ENCODE measurements at places on chromosomes 1 and 21.

DNA sequence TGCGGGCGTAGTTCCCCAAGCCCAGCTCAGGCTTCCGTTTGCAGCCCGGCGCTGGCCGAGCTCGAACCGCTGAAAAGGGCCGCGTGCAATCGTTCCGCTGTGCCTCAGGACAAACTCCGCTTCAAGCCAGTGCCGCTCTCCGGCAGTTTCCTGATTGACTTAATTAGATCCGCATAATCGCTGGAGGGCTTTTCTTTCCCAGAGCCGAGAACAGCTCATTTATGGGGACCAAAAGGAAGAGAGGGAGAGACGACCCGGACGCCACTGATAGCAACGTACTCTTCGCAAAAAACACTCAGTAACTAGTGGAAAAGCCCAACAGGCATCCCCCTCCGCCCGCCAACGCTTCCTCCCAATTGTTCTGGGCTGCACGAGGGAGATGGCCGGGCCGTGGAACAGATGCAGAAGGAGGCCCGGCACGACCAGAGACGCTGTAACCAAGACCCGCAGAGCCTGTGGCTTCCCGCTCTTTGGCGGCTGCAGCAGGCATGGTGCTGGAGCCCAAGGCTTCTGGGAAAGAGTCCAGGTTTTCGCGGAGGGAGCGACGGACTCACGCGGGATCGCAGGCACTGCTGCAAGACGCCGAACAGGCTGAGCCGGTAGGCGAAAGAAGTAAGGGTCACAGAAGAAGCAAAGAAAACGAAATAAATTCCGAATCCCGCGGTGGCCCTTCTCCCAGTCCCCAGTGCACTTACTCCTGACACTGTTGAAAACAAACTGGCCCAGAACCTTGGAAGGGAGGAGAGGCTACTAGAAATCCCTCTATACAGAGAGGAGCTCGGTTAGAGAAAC lies 3.6 kb upstream of the FOXD2 start:
- DNase-seq: peak; percentile 56

DNA sequence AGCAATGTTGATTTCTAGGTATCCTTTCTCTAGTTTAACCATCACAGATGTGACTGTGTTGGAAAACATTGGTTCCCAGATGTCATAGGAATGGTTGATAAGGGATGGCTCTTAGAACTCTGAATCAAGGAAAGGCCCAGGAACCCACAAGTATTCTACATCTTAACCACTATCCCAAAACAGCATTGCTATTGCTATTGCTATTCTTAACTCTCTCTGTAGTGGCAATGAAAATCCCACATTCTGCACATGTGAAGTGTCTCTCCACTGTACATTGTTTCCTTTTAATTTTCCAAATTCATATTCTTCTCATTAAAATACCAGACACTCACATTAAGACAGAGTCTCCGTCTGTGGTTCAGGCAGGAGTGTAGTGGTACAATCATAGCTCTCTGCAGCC lies 420.4 kb upstream of the RUNX1 start:
- no peak for DNase-seq

DNA sequence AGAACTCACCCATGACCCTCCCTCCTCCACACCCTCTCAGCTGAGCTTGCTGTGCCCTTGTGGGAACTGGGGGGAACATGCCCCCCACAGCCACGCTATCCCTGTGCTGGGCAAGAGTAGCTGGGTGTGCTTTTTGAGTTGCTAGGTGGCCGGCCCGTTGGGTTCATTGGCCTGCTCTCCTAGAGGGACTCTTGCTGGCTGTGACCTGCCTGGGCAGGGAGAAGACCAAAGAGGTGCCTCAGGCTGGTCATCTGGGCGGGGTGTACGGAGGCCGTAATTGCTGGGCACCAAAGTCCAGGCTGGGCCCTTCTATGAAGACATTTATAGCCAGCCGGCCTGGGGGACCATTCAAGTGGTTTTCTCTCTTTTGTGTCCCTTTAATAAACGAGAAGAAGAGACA lies 138.3 kb upstream of the ZBTB40 start:
- DNase-seq: no peak

DNA sequence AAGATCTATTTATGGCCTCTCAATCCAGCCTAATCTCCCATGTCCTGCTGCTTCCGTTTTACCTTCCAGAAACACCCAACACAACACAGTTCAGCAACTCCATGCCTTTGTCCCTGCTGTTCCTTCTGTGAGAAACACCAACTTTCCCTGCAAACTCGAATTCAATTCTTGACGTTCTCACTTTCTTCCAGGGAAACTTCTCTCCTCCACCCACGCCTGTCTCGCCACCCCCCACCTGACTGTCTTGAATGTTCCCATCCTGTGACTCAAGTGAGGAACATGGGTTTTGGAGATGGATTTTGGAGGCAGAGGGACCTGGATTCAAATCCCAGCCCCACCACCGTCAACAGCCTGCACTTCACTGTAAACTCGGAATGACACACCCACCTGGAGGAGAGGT lies 44.8 kb downstream of the GRHL3 start:
- DNase-seq: no peak

- DNase-seq: no peak
Measured at GRCh38 chr1:157403608-157404007, 148.7 kb downstream of the FCRL5 start.

DNA sequence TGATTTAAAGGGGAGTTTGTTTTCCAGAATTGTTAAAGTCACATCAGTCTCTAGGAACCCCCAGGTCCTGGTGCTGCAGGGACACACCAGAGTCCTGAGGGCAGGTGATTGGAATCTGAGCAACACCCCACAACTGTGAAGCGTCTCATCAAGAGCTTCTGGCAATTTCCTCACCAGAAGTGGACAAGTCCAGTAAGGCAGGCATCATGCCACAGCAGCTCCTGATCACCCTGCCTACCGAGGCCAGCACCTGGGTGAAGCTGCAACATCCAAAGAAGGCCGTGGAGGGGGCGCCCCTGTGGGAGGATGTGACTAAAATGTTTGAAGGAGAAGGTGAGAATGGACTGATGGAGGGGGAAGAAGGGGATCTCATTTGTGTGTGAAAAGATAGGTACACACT lies 2.1 kb downstream of the ZFP69 start:
- no peak for DNase-seq

DNA sequence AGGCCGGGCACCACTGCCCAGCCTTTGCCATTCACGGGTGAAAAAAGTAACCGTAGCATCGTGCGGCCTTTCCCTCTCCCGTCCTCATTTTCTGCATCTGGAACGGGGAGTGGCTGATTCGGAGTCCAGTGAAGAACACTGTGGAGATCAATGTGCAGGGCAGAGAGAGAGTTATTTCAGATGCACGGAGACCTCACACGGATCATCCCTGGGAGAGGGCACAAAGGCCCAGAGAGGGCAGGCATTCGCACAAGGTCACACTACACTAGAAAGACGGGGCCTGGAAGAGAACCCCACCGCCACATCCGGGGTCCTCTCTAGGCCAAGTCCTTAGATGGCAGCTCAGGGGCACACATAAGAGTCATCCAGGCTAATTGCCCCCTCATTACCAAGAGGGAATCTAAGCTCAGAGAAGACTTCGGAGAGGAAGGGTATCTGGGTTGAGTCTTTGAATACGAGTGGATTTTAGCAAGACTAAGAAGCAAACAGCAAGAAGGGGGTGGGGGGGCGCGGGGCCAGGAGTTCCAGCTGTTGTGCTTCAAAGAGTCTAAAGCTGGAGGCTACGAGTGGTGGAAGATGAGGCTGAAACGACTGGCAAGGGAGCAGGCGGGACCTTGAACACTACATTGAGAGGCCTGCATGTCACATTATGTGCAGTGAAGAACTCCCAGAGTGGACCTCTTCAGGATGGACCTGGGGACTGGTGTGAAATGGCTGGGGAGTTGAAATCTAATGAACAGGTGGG lies 857 bp downstream of the GPX7 start:
- no peak for DNase-seq

GRCh38 chr1:96364576-96364975 lies 357.0 kb upstream of the PTBP2 start:
- DNase-seq: no peak

DNA sequence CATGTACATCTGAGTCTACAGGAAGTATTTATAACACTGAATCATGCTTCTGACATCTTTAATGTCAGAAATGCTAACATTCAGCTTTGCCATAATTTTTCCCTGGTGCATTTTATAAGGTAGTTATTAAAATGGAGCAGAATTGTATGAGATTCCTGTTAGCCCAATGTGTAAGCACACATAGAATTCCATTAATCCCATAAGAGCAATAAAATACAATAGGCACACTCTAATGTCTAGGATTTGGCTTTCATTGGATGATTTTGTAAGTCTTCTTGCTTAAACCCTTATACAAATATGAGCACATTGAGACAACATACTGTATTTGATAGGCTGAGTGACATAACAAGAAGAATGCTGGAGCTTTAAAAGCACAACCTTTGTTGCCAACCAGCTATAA lies 256.4 kb downstream of the HMCN1 start:
- DNase-seq: no peak

GRCh38 chr1:74468982-74469603 lies 43.3 kb downstream of the LRRC53 start:
- DNase-seq: no peak

DNA sequence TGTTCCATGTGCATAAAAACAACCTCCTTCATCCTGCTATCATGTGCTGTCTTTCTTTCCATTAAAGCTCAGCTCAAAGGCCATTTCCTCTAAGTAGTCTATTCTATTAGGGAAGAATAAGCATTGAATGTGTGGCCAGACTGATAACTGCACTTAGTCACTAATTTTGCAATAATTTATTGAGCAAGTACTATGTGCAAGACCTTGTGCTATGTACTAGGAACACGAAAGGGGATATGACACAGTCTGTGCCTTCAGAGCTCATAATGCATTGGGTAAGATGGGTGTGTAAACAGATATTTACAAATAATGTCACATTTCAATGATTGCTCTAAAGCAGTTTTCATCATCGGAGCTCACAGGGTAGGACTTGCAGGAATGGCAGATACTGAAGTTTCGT lies 54.2 kb downstream of the NMNAT2 start:
- no peak for DNase-seq

GRCh38 chr1:84973498-84974334 lies 23.2 kb downstream of the MCOLN2 start:
- DNase-seq: no peak

DNA sequence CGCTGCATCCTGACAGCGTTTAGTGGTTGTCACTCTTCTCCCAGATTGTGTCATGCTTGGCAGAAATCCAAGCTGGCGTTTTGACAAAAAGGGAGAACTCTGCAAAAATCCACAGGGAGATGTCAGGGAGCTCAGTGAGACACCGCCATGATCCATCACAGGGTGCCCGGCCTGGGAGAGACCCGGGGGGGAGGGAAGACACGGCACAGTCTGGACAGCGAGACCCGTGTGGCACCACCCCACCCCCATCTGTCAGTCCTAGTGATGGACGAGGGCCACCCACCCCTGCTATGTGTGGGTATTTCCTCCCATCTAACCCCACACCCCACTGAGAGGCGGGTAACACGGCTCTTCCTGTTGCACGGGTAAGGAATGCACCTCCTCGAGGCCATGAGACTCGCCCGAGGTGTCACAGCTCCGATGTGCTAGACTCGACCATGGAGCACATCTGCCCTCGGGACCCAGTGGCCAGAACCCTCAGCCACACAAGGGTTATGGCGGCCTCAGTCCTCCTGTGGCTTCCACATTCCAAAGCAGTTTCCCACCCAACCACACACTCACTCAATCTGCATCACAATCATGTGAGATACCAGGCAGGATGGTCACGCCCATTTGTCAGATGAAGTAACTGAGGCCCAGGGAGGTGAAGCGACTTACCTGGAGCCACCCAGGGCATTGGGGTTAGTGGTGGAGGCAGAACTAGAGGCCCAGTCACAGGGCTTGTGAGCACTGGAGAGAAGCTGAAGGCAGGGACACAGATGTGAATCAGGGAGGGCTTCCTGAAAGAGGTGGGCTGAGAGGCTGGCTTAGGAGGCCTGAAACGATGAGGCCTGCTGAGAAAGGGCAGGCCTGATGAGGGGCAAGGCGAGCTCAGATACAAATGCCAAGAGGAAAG lies 688.5 kb downstream of the MATN1 start:
- no peak for DNase-seq

DNA sequence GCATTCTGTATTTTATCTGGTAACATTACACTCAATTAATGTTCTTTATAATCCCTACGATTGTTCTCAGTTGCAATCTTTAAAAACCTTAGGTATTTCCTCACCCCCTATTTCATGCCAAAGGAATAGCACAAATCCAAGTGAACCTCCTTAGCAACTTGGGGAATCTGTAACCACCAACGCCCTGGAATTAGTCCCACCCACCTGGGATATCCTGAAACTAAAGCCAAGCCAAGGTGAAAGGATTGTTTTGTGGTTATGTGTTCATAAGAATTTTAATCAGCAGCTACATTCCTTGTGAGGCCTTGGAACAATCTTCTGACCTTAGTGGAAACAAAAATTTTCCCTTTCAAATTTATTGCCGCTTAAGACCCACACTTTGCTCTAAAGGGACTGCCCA lies 908.7 kb downstream of the TTLL7 start:
- no peak for DNase-seq

DNA sequence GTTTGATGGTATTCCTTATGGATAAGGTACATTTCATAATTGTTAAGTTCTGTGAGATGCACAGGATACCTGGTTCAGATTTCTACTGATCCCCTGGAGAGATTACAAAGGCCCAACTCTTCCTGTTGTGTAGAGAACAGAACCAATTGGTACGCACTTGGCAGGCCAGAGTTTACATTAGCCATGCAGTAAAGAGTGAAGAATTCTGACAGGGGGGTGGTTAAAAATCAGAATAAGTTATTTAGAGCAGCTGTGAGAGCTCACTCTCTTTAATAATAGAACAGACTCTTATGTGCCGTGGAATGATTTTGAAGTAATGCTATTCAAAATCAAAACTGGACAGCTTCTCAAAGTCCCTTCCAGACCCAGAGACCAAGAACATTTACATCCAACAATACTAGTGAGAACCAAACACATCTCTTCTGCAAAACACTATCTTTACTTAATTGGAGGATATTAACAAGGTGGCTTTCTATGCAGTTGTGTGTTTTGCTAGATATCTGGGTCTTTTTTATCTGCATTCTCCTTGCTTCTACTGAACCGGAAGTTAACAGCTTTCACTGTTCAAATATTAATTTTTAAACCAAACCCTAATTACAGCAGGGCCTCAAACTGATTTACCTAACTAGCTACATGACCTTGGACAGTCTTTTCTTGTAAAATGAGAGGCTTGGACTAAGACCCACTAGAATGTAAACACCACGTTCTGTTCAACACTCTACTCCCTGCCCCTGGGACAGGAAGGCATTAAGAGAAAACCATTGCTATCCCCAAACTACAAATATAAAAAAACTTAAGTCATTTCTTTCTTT lies 4.0 kb downstream of the USP24 start:
- DNase-seq: no peak

DNA sequence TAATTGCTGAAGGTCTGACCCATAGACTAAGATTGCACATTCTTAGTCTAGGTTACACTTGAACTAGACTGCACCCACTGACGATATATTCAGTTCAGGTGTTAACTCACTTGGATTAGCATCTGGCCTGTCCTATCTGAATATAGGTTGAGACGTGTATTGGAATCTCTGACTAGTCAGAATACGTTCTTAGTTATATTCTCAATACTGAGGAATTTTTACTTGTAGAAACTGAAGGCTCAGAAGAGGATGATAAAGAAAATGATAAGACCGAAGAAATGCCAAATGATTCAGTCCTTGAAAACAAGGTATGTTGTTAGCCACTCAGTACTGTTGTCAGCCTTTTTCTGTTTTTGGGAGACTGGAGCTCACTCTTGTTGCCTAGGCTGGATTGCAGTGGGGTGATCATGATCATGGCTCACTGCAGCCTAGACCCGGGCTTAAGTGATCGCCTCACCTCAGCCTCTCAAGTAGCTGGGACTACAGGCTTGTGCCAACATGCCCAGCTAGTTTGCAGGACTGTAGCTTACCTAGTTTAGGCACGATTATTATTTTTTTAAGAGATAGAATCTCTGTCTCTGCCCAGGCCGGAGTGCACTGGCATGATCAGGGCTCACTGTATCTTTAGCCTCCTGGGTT lies 10.8 kb downstream of the CCDC17 start:
- DNase-seq: no peak
